ENCODE measurements at places on chromosomes 3 and 15.

DNA sequence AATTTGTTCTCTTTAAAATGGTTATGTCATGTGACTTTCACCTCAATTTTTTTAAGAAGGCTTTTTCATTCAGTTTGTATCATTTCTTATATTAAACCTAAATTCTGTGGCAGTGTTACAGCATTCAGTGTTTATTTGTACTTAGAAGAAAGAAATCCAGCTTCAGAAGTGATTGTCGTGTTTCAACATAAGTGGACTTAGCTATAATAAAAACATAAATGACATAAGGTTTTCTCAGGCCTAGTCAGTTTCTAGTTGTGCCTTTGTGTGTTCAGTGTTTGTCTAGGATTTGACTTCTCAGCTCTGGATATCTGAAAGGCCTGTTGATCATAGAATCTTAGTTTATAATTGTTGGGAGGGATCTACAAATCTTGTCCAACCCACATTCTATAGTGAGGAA lies 80.5 kb downstream of the STT3B start:
- no peak for DNase-seq

GRCh38 chr3:140456974-140457373 lies 220.9 kb upstream of the TRIM42 start:
- no peak for DNase-seq

DNA sequence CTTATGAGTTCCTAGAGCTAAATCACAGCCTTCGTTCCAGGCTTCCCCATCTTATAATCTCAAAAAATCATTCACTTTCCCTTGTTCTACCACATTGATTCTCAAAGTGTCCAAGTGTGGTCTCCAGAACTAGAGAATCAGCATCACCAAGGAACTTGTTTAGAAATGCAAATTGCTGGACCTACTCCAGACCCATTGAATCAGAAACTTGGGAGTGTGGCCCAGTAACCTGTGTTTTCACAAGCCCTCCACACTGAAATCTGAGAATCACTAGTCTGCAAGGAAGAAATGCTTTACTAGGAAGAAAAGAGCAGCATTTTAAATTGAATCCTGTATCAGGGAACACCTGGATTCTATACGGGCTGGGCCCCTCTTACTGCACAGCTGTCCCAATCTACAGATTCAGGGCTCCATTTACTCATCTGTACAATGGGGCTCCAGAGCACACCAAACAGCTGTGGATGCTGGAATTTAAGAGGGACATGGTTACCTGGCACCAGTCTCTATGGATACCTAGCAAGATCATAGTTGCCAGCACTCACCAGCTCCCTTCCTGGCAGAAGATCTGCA lies 3.9 kb downstream of the MEGF11 start:
- no peak for DNase-seq

GRCh38 chr3:139585820-139586219 lies 46.3 kb upstream of the RBP1 start:
- no peak for DNase-seq

DNA sequence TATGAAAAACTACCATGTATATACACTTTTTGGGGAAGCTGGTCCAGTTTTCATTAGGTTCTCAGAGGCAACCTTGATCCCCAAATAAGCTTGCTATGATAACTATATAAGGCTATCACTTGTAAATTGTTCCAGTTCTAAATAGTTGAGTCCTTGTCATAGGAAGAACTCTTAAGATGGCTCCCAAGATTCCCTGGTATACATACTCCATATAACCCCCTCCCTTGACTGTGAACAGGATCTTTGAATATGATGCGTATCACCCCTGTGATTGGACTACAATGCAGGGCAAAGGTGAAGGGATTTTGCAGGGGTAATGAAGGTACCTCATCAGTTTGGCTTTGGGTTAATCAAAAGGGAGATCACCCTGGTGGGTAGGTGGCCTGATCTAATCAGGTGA lies 48.6 kb upstream of the TRIM59 start:
- no peak for DNase-seq

GRCh38 chr3:96865605-96866004 lies 51.2 kb downstream of the EPHA6 start:
- no peak for DNase-seq

DNA sequence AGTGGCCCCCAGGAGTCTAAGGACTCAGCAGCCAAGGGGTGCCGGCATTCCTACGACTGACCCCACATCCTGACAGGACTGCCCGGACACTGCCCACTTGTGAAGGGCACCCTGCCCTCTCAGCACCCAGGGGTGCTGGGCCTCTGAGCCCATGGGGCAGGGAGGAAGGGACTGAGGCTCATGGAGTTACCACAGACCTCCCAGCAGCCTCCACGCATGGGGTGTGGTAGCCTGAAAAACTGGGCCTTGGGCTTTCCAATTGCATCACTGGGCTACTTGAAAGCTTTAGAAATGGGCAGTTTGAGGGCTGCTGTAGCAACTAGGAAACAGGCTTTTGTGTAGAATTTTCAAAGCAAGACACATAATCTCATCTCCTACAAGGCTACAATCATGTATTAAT lies 13.2 kb downstream of the TKT start:
- no peak for DNase-seq

DNA sequence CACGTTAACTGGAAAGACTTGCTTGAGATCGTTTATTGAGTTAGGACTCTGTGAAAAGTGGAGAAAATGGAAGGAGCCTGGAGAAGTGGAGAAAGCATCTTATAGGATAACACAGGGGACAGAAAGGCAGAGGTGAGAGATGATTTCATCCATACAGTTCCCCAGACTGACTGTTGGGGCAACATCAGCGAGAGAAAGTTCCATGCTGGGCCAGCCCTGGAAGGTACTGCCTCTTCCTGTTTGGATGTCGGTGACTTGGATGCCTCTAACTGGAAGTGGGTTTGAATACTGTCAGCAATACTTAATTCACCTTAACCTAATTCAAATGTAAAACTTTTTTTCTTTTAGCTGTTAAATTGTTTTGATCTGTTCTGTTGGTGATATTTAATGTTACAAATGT lies 32.3 kb downstream of the ATP13A5 start:
- no peak for DNase-seq

- no peak for DNase-seq
Observed at GRCh38 chr3:5709714-5710113, 522.2 kb downstream of the EDEM1 start.

GRCh38 chr3:30457726-30458125 lies 148.7 kb upstream of the TGFBR2 start:
- DNase-seq = no peak

DNA sequence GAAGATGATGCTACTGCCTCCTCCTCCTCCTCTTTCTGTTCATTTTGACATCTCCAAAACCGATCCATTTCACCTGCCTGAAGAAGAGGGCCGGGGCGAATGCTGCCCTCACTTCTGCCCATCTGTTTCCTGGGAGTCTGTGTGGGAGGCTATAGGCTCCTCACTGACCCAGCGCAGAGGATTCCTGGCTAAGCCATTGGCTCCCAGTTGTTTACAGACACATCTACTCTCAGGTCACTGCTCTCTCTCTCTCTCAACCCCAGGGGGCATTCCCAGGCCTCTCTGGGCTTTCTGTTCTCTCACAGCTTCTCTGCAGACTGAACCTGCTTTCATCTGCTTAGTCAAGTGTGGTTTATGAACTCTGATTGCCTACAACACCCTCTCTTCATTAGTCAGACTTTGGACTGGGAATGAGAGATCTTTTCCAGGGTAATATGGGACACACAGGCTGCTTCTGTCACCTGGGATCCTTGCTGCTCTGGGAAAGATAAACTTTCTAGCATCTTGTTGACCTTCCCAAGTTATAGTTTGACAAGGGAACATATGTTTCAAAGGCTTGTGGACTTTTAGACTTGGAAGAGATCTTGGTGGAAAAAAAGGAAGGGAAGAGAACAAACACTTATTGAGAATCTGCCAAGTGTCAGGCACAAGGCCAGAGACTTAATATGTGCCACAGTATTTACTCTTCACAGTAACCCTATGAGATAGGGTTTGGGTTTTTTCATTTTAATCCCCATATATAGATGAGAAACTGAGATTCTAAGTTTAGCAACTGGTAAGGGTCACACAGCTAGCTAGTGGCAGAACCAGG lies 30.2 kb upstream of the USP3 start:
- DNase-seq = no peak

GRCh38 chr15:68789091-68789490 lies 31.6 kb downstream of the ANP32A start:
- no peak for DNase-seq

DNA sequence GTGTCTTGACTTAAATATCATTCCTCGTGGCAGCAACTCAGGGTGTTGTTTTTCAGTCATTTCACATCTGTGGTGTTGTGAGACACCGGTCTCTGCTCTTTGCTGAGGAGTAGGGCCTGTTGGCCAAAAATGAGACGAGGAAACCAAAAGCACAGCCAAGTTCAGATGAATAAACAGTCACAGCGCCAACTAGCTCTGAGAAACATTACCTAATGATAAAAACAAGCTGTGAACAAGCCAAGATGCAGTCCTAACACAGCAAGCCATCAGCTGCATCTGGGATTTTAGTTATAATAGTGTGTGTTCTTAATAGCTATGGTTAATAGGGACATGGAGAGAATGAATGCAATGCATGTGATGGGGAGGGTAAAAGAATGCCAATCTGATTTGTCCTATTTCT lies 843.4 kb upstream of the DPPA4 start:
- no peak for DNase-seq

- no peak for DNase-seq
Observed at GRCh38 chr3:72473156-72473555, 375.1 kb downstream of the SHQ1 start.

GRCh38 chr3:99713440-99713839 lies 75.0 kb downstream of the COL8A1 start:
- no peak for DNase-seq

DNA sequence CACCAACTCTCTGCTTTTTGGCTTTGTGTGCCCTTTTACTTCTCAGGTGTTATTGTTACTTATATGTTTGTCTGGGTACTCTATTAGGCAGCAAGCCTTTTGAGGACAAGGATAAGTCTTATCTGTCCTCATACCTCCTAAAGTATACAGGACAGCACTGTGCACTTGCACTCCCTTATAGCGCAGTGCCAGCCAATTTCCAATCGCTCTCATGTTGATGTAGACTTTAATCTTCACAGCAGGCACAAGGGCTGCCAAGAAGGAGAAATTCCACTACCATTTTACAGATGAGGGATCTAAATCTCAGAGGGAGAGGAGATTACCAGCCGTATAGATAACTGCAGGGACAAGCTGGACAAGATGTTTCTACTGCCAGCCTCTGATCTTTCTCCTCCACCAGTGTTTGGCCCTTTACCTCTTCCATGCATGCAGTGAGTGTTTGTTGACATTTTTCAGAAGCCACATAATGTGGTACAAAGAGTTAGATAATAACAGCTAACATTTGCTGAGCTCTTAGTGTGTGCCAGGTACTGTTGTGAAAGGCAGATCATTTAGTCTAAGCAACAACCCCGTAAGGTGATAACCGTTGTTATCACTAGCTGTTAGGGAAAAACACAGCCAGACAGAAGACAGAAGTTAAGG lies 30.1 kb downstream of the SST start:
- DNase-seq = no peak
